Stimulated activated CD4-positive, alpha-beta T cell treated with anti-CD3 and anti-CD28 coated beads, Interleukin-12 subunit alpha, Interleukin-12 subunit beta, amount 100 ng/mL, for 48 hours (primary cell): ENCODE measurements at places on chromosomes 2 and 18.

GRCh38 chr18:48924630-48925490 is 25.9 kb downstream of the SMAD7 start:
- DNase-seq, result no peak

GRCh38 chr2:233422649-233423551 is 68.6 kb downstream of the DGKD start:
- no peak for DNase-seq

DNA sequence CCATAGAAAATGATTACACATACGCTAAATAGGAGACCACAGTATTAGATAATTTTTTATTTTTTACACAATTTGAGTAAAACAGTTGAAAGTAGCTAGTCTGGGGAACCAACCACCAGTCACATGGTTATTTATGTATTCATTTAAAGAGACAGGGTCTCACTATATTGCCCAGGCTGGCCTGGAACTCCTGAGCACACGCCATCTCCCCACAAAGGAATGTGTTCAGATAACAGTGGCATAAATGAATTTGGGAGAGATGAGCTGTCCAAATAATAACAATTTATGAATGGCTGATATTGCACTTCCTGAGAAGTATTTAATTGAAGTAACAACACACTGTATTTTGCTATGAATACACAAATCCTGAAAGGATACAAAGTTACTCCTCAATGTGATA is 39.7 kb downstream of the KIDINS220 start:
- no peak for DNase-seq

DNA sequence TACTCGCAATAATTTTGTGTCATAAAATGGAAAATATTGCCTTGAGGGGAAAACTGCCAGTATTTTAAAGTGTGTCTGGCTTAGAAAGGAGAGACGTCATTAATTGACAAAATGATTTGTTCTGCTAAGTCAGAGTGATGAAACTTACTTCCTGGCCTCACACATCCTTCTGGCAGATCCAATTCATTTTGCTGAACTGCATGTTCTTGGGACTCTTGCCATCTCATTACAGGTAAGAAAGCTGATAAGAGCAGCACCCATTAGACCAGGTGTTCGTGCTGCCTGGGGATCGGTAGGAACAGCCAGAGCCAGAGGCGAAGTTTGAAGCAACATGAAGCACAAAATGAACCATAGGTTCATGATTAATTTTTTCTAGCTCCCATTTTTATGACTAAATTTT is 38.0 kb downstream of the KCNE4 start:
- no peak for DNase-seq

GRCh38 chr2:101398116-101398821 is 11.0 kb upstream of the CREG2 start:
- DNase-seq, result no peak

DNA sequence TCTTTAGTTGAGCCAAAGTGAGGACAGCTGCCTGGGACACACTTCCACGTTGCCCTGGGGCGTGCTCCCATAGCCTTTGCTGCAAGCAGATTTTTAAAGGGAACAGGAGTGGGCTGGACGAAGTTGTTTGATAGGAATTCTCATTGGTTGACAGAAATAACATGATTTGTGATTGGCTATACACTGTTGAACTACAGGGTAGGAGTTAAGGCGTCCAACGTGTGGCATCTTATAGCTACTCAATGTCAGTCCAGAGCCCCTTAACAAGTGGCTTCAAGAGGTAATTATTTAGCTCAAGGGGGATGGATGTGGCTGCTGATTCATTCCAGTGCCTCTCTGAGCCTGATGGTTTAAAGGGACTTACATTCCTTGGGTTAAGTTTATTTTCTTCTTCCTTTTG is 65.5 kb downstream of the ACAA2 start:
- DNase-seq, result no peak

DNA sequence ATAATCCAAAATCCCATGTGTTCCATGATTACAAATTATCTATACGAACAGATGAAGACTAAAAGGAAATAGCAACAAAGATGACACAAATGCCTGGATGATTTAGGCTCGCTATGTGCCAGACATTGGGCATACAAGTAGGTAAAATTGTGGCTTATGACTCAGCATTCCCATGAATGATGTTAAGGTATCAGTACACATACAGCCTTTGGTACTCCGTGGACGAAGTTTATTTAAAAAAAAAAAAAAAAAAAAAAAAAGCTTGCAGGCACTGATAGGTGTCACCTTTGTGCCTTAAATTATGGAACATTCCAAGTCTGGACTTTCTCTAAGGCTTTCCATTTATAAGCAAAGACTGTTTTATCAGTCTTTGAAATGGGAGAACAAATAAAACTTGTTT is 2.7 kb downstream of the CHAC2 start:
- DNase-seq, result no peak

GRCh38 chr18:37450434-37451132 is 115.0 kb downstream of the CELF4 start:
- no peak for DNase-seq
